ENCODE measurements at places on chromosomes 7 and 10.

DNA sequence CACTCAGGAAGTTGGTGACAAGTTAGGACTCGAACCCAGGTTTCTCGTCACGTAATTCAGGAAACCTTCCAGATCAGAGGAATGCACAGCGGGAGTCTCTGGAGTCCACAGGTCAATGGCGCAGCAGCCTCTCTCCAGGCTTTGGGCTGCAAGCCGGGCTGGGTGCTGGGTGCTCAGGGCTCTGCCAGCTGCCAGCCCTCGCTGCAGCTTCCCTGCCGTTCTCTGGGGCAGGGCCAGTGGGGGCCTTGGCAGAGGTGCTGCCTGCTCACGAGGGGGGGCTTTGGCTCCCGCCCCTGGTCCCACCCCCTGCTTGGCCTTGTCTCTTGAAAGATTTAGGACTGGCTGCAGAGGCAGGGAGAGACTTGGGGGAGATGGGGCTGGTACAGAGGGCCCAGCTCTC is at the start of gene TACR2:
TSS of gene TACR2 (minus strand) at position 224 of the 400 bp plus-strand sequence. CDS start 595 bp downstream, outside the sequence.
- H3K4me3 ChIP-seq = peak within 1 kb of the TSS; percentile 49
- no peaks in the 10 kb centered on the region for H3K36me3 ChIP-seq
- no peaks in the 10 kb centered on the region for H3K27me3 ChIP-seq
- H3K27ac ChIP-seq = peak within 1 kb of the TSS; percentile 3

DNA sequence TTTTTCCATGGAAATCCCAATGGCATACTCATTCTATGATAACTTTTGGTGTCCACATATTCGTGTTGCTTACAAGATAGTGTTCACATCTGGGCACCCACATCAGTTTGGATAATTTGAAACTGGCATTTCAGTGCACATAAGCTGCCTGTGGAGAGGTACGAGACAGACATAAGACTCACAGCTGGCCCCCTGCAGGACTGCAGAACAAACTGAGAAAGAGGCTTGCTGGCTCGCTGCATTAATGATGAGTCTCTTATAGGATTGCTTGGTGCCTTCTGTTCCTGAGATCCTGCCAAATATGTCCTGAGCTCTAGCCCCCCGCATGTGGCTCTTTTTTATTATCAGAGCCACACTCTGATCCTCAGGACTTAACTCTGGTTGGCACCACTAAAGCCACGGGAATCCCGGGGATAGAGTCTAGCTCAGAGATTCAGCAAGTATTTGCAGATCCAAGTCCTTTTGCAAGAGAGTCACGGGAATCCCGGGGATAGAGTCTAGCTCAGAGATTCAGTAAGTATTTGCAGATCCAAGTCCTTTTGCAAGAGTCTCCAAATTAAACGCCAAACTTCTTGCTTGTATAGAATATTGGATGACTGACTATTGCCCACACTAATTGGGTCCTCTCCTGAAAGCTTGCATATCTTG is 34.0 kb upstream of the JCAD start:
- no peak for DNase-seq
- H3K36me3 ChIP-seq = no peaks in the 10 kb centered on the region
- no peak overlapping the region for H3K27ac ChIP-seq

- H3K27me3 ChIP-seq = no peaks in the 10 kb centered on the region
- DNase-seq = no peak
- peak overlapping the region; percentile 55 for H3K27ac ChIP-seq
Measured at GRCh38 chr10:72248468-72249151, 25.1 kb upstream of the DDIT4 start.

DNA sequence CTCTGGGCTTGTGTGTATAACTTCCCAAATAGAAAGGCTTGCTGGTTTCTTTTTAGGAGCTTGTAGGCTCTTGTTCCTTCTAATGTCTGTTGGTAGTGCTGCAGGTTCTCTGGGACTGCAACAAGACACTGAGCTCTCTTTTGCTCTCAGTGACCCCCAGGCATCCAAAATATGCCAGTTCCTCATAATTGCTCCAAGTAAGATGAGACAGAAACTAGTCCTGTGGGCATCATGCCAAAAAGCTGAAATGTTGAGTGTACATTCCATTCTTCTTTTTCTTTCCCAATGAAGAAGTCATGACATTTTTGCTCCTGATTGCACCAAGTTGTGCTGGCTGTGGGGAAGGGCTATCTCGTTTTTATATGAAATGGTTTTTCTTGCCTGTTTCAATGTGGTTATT is 7.1 kb upstream of the BTBD16 start:
- peak overlapping the region; percentile 86 for H3K27ac ChIP-seq
- H3K36me3 ChIP-seq = peaks cover 40% of the 10 kb centered on the region
- DNase-seq = no peak
- H3K4me1 ChIP-seq = peaks cover 33% of the 10 kb centered on the region
- no peaks in the 10 kb centered on the region for H3K27me3 ChIP-seq
- peak overlapping the region; percentile 27 for H3K4me3 ChIP-seq

DNA sequence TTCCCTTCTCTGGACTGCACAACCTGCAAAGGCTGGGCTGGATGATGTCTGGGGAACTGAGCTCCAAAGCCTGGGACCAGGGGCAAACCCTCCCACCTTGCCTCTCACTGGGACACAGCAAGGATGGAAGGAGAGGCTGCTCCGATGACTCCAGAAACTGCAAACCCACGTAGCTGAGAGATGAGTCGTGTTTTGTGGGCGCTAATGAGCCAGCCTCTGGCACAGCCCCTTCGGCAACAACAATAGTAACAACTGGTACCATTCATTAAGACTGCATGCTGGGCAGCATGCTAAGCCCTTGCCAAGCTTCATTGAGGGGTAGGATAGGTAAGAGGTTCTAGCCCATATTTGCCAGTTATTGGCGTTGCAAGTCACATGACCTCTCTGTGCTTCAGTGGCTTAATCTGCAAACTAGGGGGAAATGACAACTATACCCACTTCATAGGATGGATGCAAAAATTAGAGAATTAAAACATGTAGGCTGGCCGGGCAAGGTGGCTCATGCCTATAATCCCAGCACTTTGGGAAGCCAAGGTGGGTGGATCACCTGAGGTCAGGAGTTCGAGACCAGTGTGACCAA is 145.9 kb downstream of the SH3PXD2A start:
- no peak for DNase-seq
- H3K36me3 ChIP-seq = no peaks in the 10 kb centered on the region
- H3K4me1 ChIP-seq = peaks cover 11% of the 10 kb centered on the region
- H3K4me3 ChIP-seq = no peak overlapping the region
- H3K27ac ChIP-seq = no peak overlapping the region

- H3K27ac ChIP-seq = peak overlapping the region; percentile 15
- no peak overlapping the region for H3K4me3 ChIP-seq
- no peak for DNase-seq
- H3K27me3 ChIP-seq = no peaks in the 10 kb centered on the region
- H3K4me1 ChIP-seq = peaks cover 39% of the 10 kb centered on the region
- H3K36me3 ChIP-seq = no peaks in the 10 kb centered on the region
Measured at GRCh38 chr10:88281592-88282347, 301.3 kb downstream of the RNLS start.

DNA sequence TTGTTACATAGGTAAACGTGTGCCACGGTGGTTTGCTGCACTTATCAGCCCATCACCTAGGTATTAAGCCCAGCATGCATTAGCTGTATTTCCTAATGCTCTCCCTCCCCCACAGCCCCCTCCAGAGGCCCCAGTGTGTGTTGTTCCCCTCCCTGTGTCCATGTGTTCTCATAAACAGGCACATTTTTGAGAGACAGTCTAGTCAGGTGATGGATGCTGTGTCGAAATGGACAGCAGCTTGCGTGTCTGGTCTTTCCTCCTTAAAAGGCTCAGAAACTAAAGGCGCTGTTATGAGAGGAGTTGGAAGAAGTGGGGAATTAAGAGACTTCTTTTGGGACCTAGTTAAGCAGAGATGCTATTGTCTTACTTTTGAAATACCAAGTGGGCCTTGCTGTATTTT is 296.0 kb downstream of the BBS9 start:
- H3K27me3 ChIP-seq = no peaks in the 10 kb centered on the region
- no peaks in the 10 kb centered on the region for H3K36me3 ChIP-seq
- H3K4me3 ChIP-seq = no peak overlapping the region

- no peak for DNase-seq
- H3K4me1 ChIP-seq = peaks cover 3% of the 10 kb centered on the region
- H3K4me3 ChIP-seq = no peak overlapping the region
- no peaks in the 10 kb centered on the region for H3K27me3 ChIP-seq
Measured at GRCh38 chr7:65798111-65799075, 74.5 kb upstream of the VKORC1L1 start.

GRCh38 chr7:90269163-90269562 is 24.2 kb downstream of the CFAP69 start:
- no peaks in the 10 kb centered on the region for H3K36me3 ChIP-seq
- no peaks in the 10 kb centered on the region for H3K27me3 ChIP-seq
- no peak for DNase-seq

GRCh38 chr7:76302347-76303201 is at the start of gene HSPB1:
Gene HSPB1, plus strand, starts transcription at chr7:76302673. Its CDS starts 40 bp downstream, at chr7:76302713.
- H3K27me3 ChIP-seq = no peaks in the 10 kb centered on the region
- no peak for DNase-seq
- peak within 1 kb of the TSS; percentile 91 for H3K27ac ChIP-seq
- no peaks in the 10 kb centered on the region for H3K36me3 ChIP-seq

- H3K36me3 ChIP-seq = no peaks in the 10 kb centered on the region
- H3K27ac ChIP-seq = no peak overlapping the region
- peaks cover 2% of the 10 kb centered on the region for H3K27me3 ChIP-seq
Measured at GRCh38 chr10:124574456-124575070, 112.9 kb downstream of the LHPP start.

DNA sequence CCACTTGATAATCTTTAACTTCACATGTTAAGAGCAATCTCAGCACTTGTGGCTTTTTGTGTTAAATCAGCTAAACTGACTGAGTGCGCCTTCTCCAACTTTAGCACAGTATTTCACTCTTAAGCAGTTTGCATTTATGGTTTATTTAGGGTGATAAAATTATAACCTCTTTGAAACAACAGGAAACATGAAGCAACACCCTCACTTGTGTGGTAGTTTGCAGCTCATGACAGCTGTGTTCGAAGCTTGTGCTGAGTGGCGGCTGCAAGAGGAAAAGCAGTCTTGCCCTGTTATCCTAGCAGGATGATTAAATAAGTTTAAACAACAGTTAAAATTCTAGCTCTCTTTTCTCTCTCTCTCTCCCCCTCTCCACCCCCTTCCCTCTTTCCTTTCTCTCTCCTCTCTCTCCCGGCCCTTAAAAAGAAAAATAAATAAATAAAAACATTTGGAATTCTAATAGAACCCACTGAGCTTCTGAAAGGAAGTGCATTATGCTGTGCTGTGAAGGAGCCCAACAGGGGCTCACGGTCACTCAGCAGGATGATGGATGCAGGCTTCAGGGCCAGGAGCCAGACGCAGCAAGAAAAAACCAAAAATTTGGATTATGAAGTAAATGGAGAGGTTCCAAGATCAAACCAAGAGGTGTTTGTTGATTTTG is 25.2 kb downstream of the OGDH start:
- no peak overlapping the region for H3K4me3 ChIP-seq
- no peak for DNase-seq
- H3K27ac ChIP-seq = peak overlapping the region; percentile 72
- H3K36me3 ChIP-seq = peaks cover 11% of the 10 kb centered on the region
- no peaks in the 10 kb centered on the region for H3K27me3 ChIP-seq

GRCh38 chr7:35874886-35875285 is 74.0 kb downstream of the SEPTIN7 start:
- H3K4me3 ChIP-seq = no peak overlapping the region
- H3K27me3 ChIP-seq = no peaks in the 10 kb centered on the region
- H3K36me3 ChIP-seq = peaks cover 25% of the 10 kb centered on the region
- no peak overlapping the region for H3K27ac ChIP-seq
- DNase-seq = no peak
- H3K4me1 ChIP-seq = peaks cover 9% of the 10 kb centered on the region

DNA sequence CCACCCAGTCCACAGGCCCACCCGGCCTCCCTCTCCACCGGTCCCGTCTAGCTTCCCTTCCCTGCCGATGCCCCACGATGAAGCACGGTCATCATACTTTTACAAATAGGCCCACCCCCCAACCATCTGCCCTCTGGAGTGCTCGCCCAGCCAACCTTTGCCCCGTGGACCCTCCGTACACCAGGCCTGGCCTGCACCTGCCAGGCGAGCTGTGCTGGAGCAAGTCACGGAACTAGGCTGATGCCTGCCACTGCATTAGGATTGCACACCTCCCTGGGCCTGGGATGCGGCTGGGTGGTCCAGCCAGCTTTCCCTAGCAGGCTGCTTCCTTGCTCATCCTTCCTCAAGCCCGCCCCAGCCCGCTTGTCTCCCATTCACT is 44.7 kb downstream of the PPIF start:
- no peak for DNase-seq
- H3K4me1 ChIP-seq = peaks cover 13% of the 10 kb centered on the region
- H3K27ac ChIP-seq = no peak overlapping the region
- H3K27me3 ChIP-seq = no peaks in the 10 kb centered on the region
- H3K4me3 ChIP-seq = no peak overlapping the region

DNA sequence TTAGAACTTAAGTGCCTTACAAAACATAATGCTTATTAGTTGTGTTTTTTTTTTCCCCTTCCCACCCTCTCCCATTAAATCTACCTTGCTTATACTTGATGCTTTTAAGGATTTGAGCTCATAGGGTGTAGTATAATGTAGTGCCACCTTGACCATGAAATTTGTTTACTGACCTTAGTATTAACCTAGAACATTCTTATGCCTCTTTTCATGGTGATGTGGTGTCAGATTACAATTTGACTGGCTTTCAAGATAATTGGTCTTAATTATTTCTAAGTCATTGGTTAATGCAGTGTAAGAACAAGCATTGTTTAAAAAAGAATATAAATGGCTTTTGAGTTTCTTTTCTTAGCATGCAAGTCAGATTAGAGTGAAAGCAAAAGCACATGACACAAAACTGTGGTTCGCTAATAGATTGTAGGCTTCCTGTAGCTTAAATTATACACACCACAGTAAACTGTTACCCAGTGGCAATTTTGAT is 61.8 kb downstream of the ADD3 start:
- H3K36me3 ChIP-seq = peaks cover 4% of the 10 kb centered on the region
- H3K27ac ChIP-seq = no peak overlapping the region
- H3K4me1 ChIP-seq = peaks cover 39% of the 10 kb centered on the region

DNA sequence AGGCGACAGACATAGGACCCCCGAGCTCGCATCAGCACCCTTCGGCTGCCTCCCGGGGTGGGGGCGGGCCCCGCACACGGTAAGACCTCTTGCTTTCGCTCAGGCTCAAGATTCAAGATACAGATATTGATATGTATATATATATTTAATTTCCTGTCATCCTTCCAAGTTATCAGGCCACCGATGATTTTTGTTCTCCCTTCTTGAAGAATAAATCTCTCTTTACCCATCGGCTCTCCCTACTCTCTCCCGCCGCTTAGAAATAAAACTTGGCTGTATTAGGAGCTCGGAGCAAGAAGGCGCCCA is 603 bp downstream of the ADRA2A start:
- H3K27me3 ChIP-seq = peaks cover 73% of the 10 kb centered on the region
- no peak overlapping the region for H3K27ac ChIP-seq
- peak overlapping the region; percentile 86 for H3K4me3 ChIP-seq
- H3K36me3 ChIP-seq = peaks cover 8% of the 10 kb centered on the region
- H3K4me1 ChIP-seq = peaks cover 14% of the 10 kb centered on the region

DNA sequence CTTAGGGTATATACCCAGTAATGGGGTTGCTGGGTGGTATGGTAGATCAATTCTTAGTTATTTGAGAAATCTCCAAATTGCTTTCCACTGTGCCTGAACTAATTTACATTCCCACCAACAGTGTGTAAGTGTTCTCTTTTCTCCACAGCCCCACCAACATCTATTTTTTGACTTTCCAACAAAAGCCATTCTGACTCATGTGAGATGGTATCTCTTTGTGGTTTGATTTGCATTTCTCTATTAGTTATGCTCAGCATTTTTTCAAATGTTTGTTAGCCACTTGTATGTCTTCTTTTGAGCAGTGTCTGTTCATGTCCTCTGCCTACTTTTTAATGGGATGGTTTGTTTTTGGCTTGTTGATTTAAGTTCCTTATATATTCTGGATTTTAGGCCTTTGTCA is 66.4 kb downstream of the MGAM2 start:
- H3K27me3 ChIP-seq = peaks cover 3% of the 10 kb centered on the region
- no peak overlapping the region for H3K27ac ChIP-seq
- no peak overlapping the region for H3K4me3 ChIP-seq
- peaks cover 4% of the 10 kb centered on the region for H3K4me1 ChIP-seq

GRCh38 chr7:110718503-110719205 is 372.3 kb upstream of the LRRN3 start:
- H3K27me3 ChIP-seq = no peaks in the 10 kb centered on the region
- DNase-seq = no peak
- H3K4me3 ChIP-seq = no peak overlapping the region
- no peaks in the 10 kb centered on the region for H3K36me3 ChIP-seq
- no peak overlapping the region for H3K27ac ChIP-seq
